ENCODE measurements at places on chromosomes 11 and 22. TPM values are rescaled to one million over a fixed set of nuclear protein-coding genes. Genes with fewer than 3 reads are reported as not detected.
A peak's percentile ranks its signal among the peaks of the same experiment; 100 is the strongest.

The NCR3LG1 gene
- total RNA-seq = 2.7 TPM

The FOLR1 gene
- total RNA-seq = not detected

The MS4A15 gene
- not detected for total RNA-seq

The BRSK2 gene
- 0.37 TPM for total RNA-seq

The IGLL1 gene
- total RNA-seq = not detected

The SMDT1 gene
- 84.9 TPM for total RNA-seq

The OR52N4 gene
- total RNA-seq = 1.8 TPM

The GUCY1A2 gene
- total RNA-seq = not detected

The TSPAN32 gene
- 52.3 TPM for total RNA-seq

The OR5A1 gene
- not detected for total RNA-seq

The BIK gene
- total RNA-seq = 1.8 TPM

The GGTLC2 gene
- total RNA-seq = not detected

The CDC42EP2 gene
- 1.7 TPM for total RNA-seq

DNA sequence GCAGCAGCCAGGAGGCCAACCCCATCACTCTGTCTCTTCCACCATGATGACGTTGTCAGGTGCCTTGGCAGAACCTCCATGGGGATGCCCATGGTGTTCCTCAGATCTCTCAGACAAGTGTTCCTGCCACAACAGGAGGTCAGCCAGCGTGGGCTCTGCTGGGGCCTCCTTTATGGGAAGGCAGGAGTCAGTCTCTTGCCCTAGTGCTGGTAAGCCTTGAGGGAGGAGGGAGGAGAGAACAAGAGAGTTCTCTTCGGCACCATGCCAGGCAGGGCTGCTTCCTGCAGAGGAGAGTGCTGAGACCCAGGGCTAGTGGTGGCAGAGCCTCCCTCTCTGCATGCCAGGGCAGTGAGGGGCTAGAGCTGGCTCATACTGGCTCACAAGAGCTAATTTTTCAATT, 32.5 kb downstream of the GNAZ start:
- no peak for DNase-seq

- DNase-seq = no peak
These were observed 103.8 kb downstream of the RRAS2 start for GRCh38 chr11:14255238-14255534.

DNA sequence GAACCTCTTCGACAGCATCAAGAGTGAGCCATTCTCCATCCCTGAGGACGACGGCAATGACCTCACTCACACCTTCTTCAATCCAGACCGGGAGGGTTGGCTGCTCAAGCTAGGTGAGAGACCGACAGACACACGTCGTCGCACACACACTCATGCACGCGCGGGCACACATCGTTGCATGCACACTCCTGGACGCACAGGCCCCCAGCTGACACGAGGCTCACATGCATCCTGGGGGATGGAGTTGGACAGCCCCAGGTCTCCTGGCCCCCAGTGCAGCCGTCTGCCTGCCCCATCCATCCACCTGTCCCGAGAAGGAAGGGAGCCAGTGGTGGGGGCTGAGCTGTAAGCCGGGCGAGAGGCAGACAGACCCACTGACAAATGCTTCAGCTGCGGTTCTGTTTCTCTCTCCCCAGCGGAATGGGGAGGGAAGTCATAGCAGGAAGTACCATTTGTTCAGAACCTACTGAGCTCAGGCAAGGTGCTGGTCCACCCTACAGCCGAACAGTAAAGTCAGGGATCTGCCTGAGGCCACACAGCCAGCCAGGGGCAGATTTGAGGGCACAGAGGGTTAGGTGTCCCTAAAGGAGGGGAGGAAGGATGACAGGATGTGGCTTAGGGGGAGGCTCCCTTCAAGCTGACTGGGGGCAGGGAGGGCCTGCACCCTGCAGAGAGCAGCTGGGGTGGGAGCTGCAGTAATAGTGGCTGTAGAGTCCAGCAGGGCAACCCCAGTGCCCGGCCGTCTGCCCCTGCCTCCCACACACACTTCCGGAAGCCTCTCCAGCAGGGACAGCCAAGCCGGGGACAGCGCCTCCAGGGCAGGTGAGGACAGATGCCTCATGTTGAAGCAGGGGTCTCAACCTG, 27.1 kb downstream of the CYTH4 start:
- DNase-seq = peak; percentile 73

- DNase-seq = no peak
These were observed 1273.9 kb upstream of the CNTN5 start for GRCh38 chr11:97746818-97747217.

DNA sequence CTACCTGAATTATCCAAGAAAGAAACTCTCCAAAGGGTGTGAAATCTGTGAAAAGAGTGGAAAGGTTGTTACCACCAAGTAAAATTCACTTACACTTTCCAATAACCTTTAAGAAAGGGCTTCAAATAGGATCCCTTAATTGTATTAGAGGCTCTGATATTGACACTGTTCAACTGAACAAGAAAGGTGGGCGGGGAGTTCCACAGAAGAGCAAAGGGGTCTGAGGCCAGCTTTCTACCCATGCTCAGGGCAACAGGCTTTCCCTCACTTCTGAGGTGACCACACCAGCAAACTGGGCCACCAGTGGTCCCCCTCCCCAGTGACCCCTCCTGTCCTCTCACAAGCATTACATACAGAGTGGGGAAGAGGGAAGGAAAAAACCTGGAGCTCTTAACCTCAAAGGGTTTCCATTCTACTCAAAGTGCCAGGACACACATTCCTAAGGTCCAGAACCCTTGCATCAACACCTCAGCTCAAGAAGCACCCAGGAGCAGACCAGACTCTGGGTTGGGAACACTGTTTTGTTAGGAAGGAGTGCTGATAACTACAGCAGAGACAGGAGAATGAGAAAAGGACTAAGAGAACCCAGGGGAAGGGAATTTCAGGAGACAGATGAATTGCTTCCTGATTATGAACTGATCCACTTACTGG, 71.6 kb upstream of the AKIP1 start:
- no peak for DNase-seq

GRCh38 chr22:45743687-45744086, 72.1 kb downstream of the ATXN10 start:
- no peak for DNase-seq

- no peak for DNase-seq
These were observed 540 bp downstream of the MEN1 start for GRCh38 chr11:64809781-64810241.

GRCh38 chr11:76240161-76240540, 33.8 kb upstream of the WNT11 start:
- DNase-seq = no peak

DNA sequence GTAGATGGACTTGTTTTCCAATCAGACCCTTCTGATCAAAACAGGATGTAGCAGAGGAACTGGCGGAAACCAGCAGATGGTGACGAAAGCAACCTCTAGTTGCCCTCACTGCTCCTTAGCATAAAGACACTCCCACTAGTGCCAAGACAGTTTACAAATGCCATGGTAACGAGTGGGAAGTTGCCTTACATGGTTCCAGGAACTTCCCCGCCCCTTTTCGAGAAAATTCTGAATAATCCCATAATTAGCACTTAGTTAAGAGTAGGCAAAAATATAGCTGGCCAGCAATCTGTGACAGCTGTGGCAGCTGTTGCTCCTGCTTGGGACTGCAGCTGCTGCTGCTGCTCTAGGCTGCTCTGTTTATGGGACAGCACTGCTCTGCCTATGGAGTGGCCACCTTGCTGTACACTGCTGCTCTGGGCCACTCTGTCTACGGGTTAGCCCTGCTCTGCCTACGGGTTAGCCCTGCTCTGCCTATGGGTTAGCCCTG, 33.4 kb upstream of the SORL1 start:
- DNase-seq = peak; percentile 40

DNA sequence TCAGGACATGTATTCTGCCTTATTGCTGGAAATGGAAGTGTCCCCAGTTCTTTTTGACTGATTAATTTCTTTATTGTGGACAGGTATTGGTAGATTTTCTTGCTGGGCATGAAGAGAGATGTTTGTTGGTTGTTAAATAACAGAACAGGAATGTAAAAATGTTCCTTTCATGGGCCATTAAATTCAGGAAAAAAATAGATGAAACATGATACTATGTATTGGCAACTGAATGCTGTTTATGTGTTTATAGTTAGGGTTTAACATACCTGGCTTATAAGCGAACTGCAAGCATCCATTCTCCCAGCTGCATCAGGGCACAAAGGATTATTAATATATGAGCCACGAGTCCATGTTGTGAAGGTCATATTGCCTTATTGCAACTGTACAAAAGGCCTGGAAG, 368.5 kb downstream of the NELL1 start:
- no peak for DNase-seq

DNA sequence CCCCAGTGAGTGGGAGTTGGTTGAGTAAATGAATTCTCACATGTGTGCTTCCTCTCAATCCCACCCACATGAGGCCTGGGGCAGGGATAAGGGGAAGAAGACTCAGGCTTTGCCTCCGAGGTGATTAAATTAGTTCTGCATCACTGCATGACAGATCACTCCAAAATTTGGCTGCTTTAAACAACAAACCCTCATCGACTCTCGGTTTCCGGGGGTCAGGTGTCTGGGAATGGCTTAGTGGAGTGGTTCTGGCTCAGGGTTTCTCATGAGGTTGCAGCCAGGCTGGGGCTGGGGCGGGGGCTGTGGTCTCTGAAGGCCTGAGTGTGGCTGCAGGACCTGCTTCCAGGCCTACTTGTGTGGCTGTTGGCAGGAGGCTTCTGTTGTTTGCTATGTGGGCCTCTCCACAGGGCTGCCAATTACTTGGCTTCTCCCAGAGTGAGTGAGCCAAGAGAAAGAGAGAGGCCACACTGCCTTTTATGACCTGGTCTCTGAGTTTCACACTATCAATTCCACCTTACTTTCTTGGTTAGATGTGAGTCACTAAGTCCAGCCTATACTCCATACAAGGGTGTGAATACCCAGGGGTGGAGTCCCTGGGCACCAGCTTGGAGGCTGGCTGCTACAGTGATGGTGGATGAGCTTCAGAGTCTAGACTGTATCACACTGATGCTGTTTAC, 15.9 kb downstream of the MOGAT2 start:
- no peak for DNase-seq

GRCh38 chr11:107931206-107931605, 3.0 kb downstream of the RAB39A start:
- DNase-seq = no peak

GRCh38 chr11:109735128-109735527, 313.1 kb downstream of the C11orf87 start:
- DNase-seq = no peak

DNA sequence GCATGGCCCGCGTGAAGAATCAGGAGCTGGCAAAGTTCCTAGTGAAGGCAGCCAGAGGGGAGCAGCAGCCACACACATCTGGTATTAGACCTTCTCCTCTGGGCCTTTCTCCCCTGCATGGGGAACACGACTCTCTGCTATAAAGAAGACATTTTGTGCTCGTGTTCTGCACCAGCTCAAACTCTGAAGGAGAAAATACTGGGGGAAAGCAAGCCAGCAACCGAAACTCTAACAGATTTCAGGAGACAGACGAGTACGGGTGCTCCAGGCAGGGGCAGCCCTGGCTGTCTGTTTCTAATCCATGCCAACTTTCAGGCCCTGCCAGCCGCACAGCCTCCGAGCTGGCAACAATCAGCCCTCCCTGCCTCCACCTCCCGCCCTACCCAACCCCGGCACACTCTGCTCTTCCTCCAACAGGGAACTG, 296.3 kb downstream of the BRD1 start:
- no peak for DNase-seq

GRCh38 chr22:40153192-40153591, 24.5 kb upstream of the TNRC6B start:
- no peak for DNase-seq

- DNase-seq = no peak
These were observed 42.1 kb downstream of the RTL6 start for GRCh38 chr22:44455963-44456358.

- no peak for DNase-seq
These were observed 1.5 kb downstream of the SLC2A11 start for GRCh38 chr22:23859201-23859600.

DNA sequence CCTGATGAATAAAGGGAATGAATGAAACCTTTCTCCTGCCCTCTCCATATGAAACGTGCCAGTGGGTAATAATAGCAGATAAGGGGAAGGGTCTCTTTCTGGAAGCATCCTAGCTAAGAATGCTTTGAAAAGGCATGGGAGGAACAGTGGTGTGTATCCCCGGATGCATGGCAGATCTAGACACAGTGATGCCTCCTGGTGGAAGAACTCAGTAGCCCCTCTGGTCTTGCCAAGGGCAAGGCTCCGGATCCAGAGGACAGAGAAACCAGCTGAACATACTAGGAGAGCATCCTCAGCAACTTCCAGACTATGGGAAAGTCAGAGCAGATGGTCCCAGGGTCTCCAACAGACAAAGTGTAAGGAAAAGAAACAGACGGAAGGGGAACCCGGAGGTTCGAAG, 6.4 kb downstream of the BAIAP2L2 start:
- no peak for DNase-seq

GRCh38 chr11:55172734-55173415, 89.1 kb upstream of the TRIM48 start:
- no peak for DNase-seq

DNA sequence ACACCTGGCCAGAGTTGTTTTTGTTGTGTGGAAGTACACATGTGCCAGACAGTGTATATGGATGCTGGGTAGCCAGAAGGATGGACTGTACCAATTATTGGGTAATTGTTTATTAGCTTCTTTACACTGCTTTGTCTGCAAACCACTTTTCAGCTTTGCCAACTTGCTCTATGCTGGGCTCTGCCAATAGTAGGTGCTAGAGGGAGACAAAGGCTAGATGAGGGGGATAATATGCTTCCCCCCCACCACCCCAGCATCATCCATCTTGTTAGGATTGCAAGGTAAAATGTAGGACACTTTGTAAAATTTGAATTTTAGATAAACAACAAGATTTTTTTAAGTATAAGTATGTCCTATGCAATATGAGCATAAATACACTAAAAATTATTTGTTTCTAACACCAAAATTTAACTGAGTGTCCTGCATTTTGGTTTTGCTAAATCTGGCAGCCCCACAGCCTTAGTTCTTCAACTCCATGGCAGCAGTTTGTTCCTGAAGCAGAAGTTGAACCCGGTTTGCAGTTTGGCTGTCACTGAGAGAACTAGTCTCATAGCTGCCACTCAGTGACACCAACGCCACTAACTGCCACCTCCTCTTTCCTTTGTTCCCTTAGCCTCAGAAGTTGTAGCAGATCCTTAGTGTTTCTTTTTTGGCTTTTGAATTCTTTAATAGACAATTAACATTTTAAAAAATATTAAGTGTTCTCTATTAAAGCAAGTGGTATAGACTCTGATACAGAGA, 78.8 kb downstream of the CCDC81 start:
- no peak for DNase-seq

GRCh38 chr11:121154486-121155314, 53.7 kb downstream of the TECTA start:
- no peak for DNase-seq
